Mesothelial cell of epicardium (in vitro differentiated cells): ENCODE measurements at places on chromosomes 3 and 15.

DNA sequence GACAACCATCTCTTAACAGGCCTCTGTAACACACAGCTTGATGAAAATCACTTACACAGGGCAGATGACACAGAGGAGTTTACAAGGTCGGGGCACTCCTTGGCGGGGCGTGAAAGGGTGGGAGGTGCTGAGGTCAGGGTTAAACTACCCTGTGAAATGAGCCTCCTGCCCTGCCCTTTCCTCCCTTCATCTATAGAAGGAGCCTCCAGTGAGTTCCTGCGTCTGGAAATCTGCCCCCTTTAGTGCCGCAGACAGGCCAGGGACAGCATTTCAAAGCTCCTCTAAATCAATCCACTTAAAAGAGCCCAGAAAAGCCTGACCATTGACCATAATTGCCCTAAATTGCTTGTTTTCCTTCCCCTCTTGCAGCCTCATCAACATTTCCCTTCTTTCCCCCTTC lies 1.9 kb downstream of the ROBO1 start:
- no peak for DNase-seq

DNA sequence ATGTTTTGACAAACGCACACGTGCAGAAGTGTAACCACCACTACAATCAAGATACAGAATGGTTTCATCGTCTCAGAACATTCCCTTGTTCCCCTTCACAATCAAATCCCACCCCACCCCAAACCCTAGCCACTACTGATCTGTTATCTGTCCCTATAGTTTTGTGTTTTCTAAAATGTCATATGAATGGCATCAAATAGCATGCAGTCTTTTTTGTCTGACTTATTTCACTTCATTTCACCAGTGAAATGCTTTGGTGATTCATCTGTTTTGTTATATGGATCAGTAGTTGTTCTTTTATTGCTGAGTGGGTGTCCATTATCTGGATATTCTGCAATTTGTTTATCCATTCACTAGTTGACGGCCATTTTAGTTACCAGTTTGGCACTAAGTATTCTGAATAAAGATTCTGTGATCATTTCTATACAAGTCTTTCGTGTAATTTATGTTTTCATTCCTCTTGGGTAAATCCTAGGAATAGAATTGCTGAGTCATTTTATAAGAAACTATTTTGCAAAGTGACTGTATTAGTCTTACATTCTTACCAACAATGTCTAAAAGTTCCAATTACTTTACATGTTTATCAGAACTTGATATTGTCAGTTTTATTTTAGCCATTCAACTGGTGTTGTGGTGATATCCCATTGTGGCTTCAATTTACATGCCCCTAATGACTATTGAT lies 232.8 kb downstream of the CLSTN2 start:
- no peak for DNase-seq

GRCh38 chr15:46502667-46503066 lies 867.8 kb downstream of the SQOR start:
- no peak for DNase-seq

DNA sequence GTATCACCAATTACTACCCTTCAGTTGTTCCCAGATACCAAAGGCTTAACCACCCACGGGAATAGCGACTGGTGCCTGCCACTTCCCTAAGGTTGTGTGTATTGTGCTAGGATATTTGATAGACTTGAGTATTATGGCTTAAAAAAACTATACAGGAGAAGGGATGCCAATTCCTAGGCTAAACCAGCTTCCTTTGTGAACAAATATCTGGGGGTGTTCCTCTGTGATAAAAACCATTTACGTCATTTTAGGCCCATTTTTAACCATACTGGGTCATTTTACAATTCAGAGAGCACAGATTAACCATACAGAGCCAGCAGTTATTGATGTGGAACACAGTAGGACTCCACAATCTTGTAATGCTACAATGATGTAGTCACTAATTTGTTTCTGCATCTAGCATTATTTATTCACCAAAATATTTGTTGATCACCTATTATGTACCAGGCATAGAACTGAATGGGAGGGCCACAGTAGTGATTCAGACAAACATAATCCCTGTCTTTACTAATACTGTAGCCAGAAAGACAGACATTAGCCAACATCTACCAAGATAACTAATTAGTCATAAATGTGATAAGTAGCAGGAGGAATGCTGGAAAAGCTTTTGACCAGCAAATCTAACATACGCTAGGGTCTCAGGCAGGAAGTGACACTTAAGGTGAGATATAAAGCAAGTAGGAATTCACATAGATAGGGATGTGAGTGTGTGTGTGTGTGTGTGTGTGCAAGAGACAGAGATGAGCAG lies 184.8 kb downstream of the MECOM start:
- no peak for DNase-seq

DNA sequence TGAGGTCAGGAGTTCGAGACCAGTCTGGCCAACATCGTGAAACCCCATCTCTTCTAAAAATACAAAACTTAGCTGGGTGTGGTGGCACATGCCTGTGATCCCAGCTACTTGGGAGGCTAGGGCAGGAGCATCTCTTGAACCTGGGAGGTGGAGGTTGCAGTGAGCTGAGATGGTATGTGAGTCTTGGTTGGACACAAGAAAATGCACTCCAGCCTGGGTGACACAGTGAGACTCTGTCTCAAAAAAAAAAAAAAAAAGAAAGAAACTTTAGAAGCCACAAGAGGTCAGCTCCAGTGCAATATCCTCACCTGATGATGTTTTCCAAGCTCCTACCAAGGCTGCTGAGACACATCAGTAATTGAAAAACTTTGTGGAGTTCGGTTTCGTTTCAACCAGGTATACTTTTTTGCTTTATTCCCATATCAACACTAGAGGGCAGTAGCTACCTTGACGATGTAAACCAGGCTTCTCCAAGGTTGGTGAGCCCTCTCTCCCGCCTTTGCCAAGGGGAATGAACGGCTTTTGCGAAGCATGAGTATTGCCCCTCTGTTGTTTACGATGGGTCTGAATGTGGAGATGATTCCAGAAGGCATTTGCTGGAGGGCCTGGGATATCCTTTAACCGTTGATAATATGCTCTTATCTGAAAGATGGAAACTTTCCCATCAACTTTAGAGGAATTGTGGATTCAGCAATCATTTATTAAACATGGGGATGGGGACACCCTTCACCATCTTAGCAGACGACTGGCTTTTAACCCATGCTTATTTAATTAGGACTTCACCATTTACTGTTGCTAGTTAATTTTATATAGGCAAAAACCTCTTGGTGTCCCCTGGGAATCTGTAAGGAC lies 202.8 kb downstream of the SV2B start:
- no peak for DNase-seq

- peak; percentile 65 for DNase-seq
These were observed 10.4 kb downstream of the NR2F2 start for GRCh38 chr15:96340598-96341512.

GRCh38 chr3:120218981-120219380 lies 66.0 kb downstream of the GPR156 start:
- no peak for DNase-seq

- DNase-seq, result no peak
These were observed 47.6 kb downstream of the MITF start for GRCh38 chr3:69786854-69787253.

DNA sequence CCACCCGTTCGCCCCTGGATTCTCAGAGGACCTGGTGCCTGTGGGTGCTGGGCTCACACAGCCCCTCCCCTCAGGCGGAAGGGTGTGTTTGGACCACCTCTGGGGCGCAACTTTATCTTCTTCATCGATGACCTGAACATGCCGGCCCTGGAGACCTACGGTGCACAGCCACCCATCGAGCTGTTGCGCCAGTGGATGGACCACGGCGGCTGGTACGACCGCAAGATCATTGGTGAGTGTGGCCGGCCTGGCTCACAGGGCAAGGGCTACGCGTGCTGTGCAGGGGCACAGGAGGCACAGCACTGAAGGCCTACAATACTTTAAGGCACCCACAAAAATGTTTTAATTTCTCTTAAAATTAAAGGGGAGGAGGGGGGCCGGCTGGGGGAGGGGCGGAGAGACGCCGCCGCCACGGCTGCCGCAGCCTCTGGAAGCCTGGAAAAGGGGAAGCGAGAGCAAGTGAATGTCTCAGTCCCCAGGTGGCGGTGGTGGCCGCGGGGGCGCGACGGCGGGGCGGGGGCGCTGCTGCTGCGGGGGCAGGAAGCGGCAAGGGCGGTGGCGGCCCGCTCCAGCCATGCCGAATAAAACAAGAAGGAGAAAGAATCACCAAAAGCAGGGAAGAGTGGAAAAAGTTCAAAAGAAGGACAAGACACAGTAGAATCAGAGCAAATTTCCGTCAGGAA lies 56.8 kb downstream of the DNAH1 start:
- DNase-seq, result no peak

- no peak for DNase-seq
These were observed 124.1 kb downstream of the GADL1 start for GRCh38 chr3:30770387-30770786.

DNA sequence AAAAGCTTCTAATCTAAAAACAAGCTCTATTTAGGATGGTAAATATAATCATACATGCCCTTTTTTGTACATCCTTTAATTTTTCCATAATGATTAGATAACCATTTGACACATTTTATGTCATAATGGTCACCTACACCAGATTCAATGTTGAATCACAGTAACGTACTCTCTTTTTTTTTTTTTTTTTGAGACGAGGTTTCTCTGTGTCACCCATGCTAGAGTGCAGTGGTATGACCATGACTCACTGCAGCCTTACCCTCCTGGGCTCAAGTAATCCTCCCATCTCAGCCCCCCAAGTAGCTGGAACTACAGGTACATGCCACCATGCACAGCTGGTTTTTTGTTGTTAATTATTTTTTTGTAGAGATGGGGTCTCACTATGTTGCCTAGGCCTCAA lies 49.2 kb downstream of the PROS1 start:
- DNase-seq, result no peak

GRCh38 chr3:162722337-162722736 lies 1225.7 kb downstream of the OTOL1 start:
- no peak for DNase-seq

DNA sequence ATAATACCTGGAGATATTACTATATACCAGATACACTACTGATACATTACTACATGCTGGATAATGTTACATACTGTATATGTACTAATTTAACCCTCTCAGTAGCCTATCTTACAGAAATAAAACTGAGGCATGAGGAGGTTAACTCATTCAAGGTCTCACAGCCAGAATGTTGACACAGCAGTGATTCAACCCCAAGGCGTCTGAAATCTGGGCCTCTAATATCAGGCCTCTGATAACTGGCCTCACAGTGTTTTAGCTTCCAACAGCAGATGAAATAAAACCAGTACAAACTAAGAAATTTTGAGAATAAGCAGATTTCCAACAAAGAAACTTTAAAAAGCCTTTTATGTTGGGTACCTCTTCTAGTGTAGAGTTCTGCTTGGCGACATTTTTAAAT lies 23.4 kb downstream of the DZIP1L start:
- DNase-seq, result no peak

DNA sequence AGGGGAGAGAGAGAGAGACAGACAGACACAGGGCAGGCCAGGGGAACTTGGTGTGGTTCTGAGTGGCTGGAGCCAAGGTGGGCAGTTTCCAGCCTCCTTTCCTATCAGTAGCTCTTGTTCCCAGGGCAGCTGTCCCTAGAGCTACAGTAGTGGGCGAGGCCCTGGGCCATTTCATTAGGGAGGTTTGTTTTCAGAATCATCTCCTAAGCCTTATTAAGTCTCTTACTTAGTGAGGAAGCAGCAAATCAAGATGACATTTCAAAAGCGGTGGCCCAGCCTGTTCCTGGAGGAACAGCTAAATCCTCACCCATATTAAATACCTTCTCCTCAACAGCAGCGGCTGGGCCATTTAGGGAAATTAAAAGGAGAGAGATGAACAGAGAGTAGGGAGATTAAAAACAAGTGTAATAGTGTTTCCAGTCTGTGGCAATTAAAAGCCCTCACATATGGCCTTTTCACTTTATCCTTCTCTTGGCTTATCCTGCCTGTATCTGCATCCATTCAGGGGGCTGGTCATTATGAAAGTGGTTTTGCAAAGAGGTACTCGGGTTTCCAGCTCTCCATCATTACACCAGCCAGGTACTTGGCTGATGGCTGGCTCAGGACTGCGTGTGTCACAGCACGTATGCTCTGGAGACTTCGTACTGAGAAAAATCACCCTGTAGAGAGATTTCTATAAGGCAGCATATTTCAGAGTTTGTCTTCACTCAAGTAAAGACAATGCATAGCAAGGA lies 91.9 kb upstream of the PRR23C start:
- DNase-seq, result no peak

- peak; percentile 25 for DNase-seq
These were observed 1.1 kb downstream of the SYNPR start for GRCh38 chr3:63279005-63279841.

- no peak for DNase-seq
These were observed 52.4 kb downstream of the ATP8B4 start for GRCh38 chr15:50066666-50067065.

DNA sequence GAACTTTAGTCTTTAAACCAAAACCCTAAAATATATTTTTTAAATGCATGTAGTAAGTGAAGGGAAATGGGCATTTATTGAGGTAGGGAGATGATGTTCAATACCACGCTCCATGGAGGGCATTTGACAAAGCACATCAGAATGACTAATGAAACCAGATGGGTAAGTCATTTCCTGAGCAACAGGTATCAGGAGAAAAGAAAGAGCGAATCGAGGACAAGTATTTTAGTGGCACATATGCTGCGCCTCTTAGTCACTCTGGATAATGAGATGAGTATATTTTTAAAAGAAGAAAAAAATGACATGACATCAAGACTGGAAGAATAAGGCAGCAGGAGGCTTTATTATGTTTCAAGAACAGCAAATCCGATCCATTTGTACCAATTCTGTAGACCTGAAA lies 129.0 kb upstream of the ARHGEF3 start:
- no peak for DNase-seq

GRCh38 chr15:66802025-66803001 lies 100.3 kb downstream of the SMAD6 start:
- no peak for DNase-seq

DNA sequence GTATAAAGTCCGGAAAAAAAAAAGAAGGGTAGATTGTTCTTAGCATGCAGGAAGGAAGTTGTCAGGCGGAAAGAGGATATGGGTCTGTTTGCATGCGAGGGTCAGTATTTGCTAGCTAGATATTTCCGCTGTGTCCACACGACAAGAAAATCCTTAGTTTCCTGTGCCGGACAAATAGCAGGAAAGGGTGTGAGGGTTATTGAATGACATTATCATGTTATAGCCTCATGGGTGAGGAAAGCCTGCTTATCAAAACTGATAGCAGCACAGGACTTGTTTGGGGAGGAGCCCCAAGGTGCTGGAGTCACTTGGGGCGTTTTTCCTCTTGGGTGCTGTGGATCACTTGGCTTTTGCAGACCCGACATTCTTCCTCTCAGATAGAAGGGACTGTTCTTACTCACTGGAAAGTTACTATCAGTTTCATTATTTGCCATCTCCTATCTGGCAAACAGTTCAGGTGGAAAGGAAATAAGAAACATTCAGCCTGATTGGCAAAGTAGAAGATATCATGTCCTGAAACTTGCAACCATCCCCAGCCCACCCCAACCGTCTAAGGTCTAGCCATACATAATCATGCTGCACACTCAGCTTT lies 127.2 kb upstream of the DPH6 start:
- DNase-seq, result no peak

- DNase-seq, result no peak
These were observed 42.1 kb downstream of the ABHD5 start for GRCh38 chr3:43732747-43733425.

GRCh38 chr3:187747506-187747905 lies 2.2 kb upstream of the BCL6 start:
- DNase-seq, result no peak
